ENCODE measurements at places on chromosomes 16 and 17.

GRCh38 chr17:50190603-50191358, 10.7 kb downstream of the COL1A1 start:
- no peak for DNase-seq
- H3K4me1 ChIP-seq, result peaks cover 25% of the 10 kb centered on the region
- H3K27me3 ChIP-seq, result no peaks in the 10 kb centered on the region
- H3K4me3 ChIP-seq, result no peak overlapping the region

- no peak for DNase-seq
- no peak overlapping the region for H3K4me3 ChIP-seq
- peaks cover 66% of the 10 kb centered on the region for H3K36me3 ChIP-seq
- H3K27me3 ChIP-seq, result no peaks in the 10 kb centered on the region
- H3K4me1 ChIP-seq, result peaks cover 3% of the 10 kb centered on the region
- no peak overlapping the region for H3K27ac ChIP-seq
Measured at GRCh38 chr17:81459224-81459623, 53.4 kb downstream of the ACTG1 start.

GRCh38 chr16:46922239-46922638, 38.1 kb downstream of the GPT2 start:
- no peak for DNase-seq
- H3K4me1 ChIP-seq, result peaks cover 6% of the 10 kb centered on the region
- H3K36me3 ChIP-seq, result peaks cover 17% of the 10 kb centered on the region

DNA sequence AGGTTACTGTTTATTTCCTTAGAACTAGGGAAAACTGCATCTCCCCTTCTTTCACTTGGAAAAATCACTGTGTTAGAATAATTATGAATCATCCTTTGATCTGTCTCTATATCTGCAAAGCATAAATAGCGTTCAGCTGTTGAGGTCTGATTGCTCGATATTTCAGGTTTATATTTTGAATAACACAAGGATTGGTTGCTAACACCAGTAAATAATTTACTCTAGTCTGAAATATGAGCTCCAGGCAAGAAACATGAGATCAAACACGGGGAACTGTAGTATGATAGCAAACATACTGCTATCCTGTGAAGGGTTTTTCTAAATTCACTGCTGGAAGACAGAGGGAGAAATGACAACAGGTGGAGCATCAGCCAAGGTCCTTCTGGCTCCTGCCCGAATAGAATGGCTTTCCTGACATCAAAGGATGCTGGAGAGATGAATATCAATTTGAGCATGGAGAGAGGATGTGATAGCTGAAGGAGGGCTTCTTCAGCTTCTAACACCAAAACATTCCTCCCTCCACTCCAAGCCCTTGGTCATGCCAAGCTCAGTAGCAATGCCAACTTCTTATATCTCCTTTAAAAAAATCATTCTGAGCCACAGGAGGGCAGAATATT, 450.3 kb downstream of the SHISA9 start:
- H3K27me3 ChIP-seq, result no peaks in the 10 kb centered on the region
- no peaks in the 10 kb centered on the region for H3K36me3 ChIP-seq
- no peak for DNase-seq
- no peaks in the 10 kb centered on the region for H3K4me1 ChIP-seq
- H3K27ac ChIP-seq, result no peak overlapping the region

- no peaks in the 10 kb centered on the region for H3K27me3 ChIP-seq
- no peak within 1 kb of the TSS for H3K4me3 ChIP-seq
- H3K27ac ChIP-seq, result peak within 1 kb of the TSS; percentile 21
Measured at GRCh38 chr17:74531231-74531761, at the start of gene CD300LB. Gene CD300LB (minus strand): TSS chr17:74531475. CDS start chr17:74531350, 125 bp downstream.

DNA sequence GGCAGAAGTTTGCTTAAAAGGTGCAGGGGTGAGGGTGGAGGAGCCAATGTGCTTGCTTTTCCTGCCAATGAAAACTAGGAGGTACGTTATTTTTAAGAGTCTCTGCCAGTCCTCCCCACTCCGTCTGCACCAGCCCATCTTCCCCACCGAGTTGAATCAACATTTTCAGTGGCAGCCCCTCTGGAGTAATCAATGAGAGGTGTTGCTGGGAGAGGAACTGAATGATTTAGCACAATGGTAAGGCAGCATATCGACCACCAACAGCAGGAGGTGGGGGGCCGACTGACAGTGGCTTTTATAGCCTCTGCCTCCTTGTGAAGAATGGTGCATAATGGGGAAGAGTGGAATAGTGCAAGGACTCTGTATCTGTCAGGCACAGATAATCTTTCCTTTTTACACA, 1465.0 kb upstream of the GOT2 start:
- DNase-seq, result no peak
- no peaks in the 10 kb centered on the region for H3K4me1 ChIP-seq
- H3K27me3 ChIP-seq, result no peaks in the 10 kb centered on the region
- H3K36me3 ChIP-seq, result no peaks in the 10 kb centered on the region

- no peaks in the 10 kb centered on the region for H3K27me3 ChIP-seq
- no peak overlapping the region for H3K4me3 ChIP-seq
- no peak for DNase-seq
- no peak overlapping the region for H3K27ac ChIP-seq
- H3K4me1 ChIP-seq, result no peaks in the 10 kb centered on the region
- H3K36me3 ChIP-seq, result no peaks in the 10 kb centered on the region
Measured at GRCh38 chr16:12951392-12951791, 50.0 kb downstream of the SHISA9 start.

DNA sequence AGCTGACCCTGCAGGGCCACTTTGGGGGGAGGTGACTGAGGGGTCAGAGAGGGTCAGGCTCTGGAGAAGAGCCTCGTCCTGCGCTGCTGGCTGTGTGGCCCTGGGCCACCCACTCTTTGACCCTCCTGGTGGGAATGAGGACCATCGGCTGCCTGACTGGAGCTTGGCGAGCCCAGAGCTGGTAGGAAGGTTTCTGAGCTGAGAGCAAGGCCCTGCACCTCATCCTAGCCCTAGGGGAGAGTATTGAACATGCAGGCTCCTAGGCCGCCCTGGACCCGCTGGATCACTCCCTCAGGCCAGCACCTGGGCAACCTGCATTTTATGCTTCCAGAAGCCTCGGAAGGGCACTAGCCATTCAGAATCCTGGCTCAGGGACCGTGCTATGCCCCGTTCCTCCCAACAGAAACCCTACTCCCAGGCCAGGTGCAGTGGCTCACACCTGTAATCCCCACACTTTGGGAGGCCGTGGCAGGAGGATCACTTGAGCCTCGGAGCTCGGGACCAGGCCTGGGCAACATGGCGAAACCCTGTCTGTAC, 14.5 kb downstream of the MAP2K3 start:
- no peaks in the 10 kb centered on the region for H3K27me3 ChIP-seq
- peaks cover 8% of the 10 kb centered on the region for H3K4me1 ChIP-seq
- H3K27ac ChIP-seq, result no peak overlapping the region
- DNase-seq, result no peak
- peaks cover 40% of the 10 kb centered on the region for H3K36me3 ChIP-seq

DNA sequence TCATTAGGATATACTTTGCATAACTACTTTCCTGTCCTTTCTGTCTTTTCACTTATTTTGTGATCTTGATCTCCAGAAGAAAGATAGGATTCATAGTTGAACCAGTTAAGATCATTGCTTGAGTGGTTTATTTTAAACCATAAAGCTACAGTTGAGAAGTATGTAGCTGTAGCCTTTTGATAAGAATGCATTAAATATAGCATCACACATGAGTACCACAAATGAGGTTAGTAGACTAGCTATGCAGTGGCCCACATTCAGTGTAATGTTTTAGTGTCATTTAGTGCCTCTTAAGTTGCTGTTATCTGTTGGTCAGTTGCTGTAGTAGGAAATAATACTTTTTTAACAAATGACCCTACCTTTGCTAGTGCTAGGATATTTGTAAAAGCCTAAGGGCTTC, 1.3 kb downstream of the NLK start:
- no peaks in the 10 kb centered on the region for H3K36me3 ChIP-seq
- H3K4me1 ChIP-seq, result peaks cover 5% of the 10 kb centered on the region
- no peak overlapping the region for H3K4me3 ChIP-seq
- H3K27ac ChIP-seq, result no peak overlapping the region
- DNase-seq, result no peak

Measured in esophagus squamous epithelium (tissue), 5 donors.